ENCODE measurements at places on chromosomes 6 and 20.

DNA sequence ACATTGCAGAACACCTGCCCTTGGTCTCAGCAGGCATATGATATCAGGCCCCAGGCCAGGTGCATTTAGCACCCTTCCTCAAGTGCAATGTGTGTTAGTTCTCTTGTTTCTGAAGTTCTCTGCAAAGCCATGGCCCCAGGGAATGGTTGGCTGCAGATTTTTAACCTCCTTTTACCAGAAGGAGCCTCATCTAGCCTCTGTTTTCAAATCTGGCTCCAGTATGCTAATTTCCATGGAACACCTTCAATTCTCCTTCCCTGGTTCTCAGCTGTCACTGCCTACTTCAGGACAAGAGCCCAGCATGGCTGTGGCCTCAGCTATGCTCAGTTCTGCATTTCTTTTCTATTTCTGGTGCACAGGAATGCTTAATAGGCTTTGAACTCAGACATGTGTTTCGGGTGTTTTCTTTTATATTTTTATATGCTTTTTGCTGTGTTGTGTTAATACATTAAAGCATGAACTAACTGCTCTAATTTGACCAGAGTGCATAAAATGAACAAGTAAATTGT lies 51.6 kb upstream of the OGFRL1 start:
- DNase-seq = no peak

DNA sequence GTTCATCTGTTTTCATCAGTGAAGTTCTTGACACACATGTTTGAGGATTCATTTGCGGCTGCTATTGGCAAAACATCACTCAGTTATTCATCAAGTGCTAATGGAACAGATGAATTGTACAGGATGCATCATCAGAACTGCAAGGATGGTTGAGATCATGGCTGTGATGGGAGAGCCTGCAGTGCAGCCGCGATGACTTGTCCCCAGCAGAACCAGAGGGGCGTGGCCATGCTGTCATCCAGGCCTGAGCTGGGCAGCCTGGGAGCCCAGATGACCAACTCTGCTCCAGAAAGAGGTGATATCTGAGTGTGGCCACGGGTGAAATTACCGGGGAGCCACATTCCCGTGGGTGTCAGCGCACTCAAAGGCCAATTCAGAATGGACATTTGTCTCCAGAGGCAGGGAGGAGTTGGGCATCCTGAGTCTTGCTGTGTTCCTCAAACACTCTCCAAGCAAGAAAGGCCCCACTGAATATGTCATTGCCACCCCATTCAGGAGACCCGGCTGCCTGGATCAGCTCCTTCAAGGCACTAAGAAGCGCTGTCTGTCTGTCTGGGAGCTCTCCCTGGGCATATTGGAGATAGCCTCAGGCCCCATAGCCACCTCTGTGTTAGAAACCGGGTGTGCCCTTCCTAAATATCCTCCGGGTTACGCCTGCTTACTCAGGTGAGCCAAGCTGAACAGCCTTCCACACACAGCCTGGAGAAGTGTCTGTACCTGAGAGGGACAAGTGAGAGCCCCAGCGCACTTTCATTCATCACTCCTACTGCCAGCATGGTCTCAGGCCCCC lies 66.7 kb downstream of the SYNDIG1 start:
- DNase-seq = peak; percentile 3

- DNase-seq = peak; percentile 56
These were observed 13.0 kb downstream of the RIPOR3 start for GRCh38 chr20:50678169-50678898.

DNA sequence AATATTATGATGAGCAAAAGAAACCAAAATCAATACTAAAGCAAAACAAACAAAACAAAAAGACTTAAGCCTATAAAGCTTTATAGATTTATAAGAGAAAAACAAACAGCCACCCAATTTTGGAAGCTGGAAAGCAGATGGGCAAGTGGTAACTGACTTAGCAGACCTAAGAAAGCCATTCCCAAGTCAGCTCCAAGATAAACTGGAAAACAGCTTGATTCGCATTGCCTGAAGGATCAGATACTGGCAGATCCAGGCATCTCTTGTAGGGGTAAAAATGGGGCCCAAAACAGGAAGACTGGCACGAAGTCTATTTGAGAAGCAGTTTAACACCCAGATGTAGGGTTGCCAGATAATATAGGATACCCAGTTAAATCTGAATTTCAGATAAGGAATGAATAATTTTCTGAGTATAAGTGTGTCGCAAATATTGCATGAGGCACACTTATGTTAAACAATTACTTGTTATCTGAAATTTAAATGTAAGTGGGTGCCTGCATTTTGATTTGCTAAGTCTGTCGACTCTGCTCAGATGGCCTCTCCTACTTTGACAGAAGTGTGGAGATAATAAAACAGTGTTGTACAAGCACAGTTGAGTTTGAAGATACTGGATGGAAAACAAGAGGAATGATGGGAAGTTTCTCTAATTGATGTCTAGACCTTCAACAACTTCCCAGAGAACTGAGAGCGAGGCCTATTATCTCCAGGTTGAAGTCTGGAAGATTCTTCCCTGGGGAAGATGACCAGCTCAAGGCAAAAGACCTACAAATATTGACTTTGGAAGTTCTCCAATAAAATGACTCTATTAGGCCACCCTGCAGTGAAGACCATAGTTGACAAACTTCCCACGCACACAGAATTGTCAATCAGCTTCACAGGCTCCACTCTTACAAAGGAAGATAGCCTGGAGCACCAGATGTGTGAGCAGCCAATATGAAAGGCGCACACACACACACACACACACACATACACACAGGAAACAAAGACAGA lies 113.4 kb downstream of the FAM50B start:
- DNase-seq = peak; percentile 54

- DNase-seq = peak; percentile 42
These were observed 49.3 kb downstream of the CLIC5 start for GRCh38 chr6:45966340-45966739.

DNA sequence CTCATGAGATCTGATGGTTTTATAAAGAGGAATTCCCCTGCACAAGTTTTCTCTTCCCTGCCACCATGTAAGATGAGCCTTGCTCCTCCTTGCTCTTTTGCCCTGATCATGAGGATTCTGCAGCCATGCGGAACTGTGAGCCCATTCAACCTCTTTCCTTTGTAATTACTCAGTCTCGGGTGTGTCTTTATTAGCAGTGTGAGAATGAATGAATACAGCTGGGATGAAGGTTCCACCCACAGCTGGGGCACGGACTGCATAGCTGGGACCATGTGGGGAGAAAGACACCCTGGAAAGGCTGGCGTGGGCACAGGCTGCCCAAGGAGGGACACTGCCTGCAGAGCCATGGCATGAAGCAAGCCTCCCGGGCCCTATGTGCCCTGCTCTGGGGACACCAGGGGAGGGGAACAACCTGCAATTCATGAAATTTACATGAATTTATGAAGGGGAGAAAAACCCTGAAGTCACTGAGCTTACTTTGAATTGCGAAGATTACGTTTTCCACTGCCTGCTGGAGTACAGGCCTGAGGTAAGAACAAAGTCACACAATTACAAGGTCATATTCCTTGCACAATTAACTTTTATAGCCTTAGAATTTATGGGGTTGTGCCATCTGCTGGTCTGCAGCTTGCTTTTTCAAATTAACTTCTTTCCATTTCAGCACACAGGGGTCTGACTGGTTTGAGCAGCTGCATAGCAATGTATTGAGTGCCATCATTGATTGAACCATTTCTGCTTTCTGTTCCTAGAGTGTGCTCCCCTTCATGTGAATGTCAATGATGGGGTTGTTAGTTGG lies 46.2 kb downstream of the SLC22A1 start:
- no peak for DNase-seq

DNA sequence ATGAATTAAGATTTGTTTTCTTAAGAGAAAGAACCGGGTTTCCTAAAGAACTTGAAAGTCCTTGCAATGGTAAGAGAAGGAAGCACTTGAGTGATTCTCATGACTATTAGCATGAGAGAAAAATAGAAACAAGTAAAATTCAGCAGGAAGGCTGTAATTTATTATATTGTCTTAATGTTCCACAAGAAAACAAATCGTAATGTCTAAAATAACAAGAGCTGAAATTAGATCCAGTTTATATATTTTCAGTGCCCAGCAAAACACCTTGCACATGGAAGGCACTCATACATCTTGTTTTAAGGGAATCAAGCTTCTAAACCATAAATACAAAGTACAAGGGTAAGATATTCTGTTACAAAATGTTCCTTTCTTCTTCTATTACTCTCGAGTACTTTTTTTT lies 229.4 kb upstream of the PLN start:
- no peak for DNase-seq

- no peak for DNase-seq
These were observed 147.8 kb downstream of the PHACTR3 start for GRCh38 chr20:59752101-59752586.

- no peak for DNase-seq
These were observed 118.5 kb downstream of the PDSS2 start for GRCh38 chr6:107340881-107341280.

Data from M059J (cell line).